NCI-H1436 treated with DMSO at 0.1 percent for 48 hours (cell line): ENCODE measurements at places on chromosomes 11 and 22.

- DNase-seq = no peak
Measured at GRCh38 chr11:2363577-2364370, 13.3 kb upstream of the CD81 start.

GRCh38 chr11:7892059-7892699 lies 38.9 kb downstream of the OR10A6 start:
- no peak for DNase-seq

DNA sequence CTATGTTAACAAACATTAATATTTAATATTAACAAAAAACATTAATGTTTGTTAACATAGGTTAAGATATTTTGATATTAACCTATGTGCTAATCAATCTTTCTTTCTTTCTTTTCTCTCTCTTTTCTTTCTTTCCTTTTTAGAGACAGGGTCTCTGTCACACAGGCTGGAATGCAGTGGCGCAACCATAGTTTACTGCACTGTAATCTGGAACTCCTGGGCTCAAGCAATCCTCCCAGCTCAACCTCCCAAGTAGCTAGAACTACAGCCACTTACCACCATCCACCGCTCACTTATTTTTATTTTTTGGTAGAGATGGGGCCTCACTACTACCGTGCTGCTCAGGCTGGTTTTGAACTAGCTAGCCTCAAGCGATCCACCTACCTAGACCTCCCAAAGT lies 13.2 kb downstream of the SIK3 start:
- DNase-seq = no peak

GRCh38 chr11:119346605-119347004 lies at the start of gene MFRP:
MFRP (minus strand) TSS chr11:119346705; CDS start chr11:119346513, 192 bp downstream.
- no peak for DNase-seq

GRCh38 chr11:129895126-129896041 lies at the start of gene NFRKB:
NFRKB (minus strand) TSS chr11:129895578; CDS start chr11:129892849, 2,729 bp downstream.
- DNase-seq = peak; percentile 8

GRCh38 chr11:57662893-57663292 lies 5.0 kb upstream of the ZDHHC5 start:
- DNase-seq = no peak

- no peak for DNase-seq
Measured at GRCh38 chr22:19892925-19893324, 38.3 kb upstream of the GNB1L start.

- no peak for DNase-seq
Measured at GRCh38 chr11:6061475-6061874, 30.9 kb upstream of the OR56A1 start.

GRCh38 chr11:112451250-112451649 lies 190.6 kb upstream of the PLET1 start:
- no peak for DNase-seq

- no peak for DNase-seq
Measured at GRCh38 chr11:107018219-107018901, at the start of gene GUCY1A2. GUCY1A2 (minus strand) TSS chr11:107018476; CDS start chr11:107018055, 421 bp downstream.

- DNase-seq = no peak
Measured at GRCh38 chr11:115117956-115118493, 386.2 kb downstream of the CADM1 start.

DNA sequence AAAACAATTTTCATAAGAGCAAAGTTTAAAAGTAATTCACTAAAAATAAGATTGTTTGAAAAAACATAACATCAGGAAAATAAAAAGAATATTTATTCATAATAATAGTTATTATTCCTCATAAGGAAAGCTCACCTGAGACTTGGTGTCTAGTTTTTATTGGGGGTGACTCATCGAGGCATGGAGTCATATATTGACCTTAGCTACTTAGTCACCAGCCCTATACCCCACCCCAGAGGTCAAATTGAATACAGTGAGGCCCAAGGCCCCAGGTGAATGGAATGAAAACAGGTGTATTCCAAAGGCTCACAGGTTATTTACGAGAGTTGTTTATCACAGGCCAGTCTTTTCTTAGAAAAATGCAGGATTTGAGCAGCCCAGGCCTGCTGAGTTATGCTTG lies 36.9 kb downstream of the CNTF start:
- DNase-seq = no peak

DNA sequence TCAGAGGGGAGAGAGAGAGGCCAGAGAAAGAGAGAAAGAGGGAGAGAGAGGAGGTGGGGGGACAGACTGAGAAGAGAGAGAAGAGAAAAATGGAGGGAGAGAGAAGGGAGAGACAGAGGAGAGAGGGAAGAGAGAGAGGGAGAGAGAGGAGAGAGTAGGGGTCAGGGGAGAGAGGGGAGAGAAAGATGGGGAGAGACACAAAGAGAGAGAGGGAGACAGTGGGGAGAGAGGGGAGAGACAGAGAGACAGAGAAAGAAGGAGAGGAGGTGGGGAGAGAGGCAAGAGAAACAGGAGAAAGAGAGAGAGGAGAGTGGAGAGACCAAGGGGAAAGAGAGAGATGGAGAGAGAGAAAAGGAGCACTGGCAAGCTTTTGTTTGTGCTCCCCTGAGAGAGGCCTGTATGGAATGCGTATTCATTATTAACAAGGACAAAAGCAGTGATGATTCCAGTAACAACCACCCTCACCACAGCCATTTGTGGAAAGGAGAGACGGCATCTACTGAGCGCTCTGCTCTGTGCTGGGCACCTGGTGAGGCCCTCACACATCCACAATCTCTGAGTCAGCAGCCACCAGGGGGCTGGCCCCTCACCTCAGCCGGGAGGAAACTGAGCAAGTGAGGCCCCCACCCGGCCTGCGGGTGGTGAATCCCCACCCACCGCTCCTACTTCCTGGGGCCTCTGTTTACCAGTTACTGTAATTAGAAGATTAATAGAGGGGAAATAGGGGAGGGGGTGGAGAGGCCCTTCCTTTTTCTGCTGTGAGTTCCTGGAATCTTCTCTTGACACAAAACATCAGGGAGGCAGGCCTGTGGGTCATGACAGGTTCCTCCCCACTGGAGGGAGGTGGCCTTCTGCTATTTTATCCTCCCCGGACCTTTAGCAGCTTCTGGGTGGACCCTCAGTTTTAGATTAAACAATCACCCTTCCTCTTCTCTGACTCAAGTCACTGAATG lies 14.6 kb upstream of the MIAT start:
- no peak for DNase-seq

DNA sequence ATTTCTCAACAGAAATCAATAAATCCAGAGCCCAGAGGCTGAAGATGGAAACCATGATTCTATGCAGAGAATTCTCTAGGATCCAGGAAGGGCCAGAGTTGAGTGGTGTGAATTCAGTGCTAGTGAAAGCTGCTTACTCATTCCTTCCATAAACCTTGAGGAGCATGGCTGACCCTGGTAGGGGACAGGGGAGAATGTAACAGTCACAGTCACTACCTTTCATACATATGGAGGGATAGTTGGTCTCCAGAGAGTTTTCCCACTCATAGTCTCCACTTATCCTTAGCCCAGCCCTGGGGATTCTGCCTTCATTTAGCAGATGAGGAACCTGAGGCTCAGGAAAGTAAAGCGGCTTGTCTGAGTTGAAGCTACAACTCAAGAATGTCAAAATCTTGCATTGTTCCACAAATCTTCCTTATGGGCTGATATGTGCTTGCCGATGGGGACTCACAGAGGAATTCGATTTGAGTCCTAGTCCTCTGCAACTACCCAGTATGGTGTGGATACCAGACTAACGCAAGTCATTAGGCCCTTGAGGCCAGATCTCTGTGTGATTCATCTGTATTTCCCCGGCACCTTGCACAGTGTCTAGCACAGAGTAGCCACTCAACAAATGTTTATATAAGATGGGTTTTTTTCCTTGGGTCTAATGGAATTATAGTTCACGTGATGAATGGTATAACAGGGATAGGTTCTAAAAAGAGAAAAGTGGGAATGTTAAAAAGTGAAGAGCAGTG lies 3.7 kb upstream of the ANAPC15 start:
- DNase-seq = no peak

GRCh38 chr11:14443638-14444037 lies 56.0 kb downstream of the COPB1 start:
- no peak for DNase-seq

- DNase-seq = no peak
Measured at GRCh38 chr11:57373146-57373545, 7.8 kb downstream of the PRG3 start.

DNA sequence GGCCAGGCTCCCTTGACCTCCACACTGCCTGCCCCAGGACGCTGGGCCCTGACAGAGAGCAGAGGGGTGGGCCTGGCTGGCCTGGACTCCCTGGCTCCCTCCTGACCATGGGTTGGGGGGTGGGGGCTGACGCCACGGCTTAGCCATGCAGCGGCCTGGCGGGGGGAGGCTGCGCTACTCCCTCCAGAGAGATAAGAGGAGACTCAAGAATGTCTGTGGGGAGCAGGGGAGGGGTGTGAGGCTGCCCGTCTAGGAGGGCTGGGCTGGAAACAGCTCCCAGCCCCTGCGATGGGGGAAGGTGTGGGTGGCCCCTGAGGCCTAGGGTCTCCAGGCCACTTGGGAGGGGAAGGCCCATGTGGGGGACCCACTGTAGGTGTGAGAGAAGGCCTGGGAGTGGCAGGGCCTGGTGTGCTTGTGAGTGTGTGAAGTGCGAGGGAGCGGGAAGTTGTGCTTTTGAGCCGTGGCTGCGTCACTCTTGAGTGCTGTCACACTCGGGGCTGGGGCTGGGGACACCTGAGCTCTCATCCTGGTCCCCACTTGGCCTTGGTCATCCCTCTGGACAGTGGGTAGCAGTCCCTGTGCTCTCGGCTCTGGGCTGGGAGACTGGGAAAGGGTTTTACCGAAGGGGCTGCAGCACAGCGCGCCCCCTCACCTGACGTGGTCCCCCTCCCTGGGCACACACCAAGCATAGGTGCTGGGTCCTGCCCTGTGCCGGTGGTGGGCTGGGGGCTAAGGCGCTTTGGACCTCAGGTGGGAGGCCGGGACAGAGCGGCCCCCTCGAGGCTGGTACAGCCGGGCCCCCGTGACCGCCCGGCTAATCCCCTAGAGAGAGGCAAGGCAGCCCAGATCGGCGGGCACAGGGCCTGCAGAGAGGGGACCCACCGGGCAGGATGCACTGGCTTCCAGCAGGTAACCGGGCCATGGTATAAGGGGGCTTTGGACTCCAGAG lies 2.4 kb downstream of the MYRF start:
- no peak for DNase-seq

GRCh38 chr11:74744277-74744676 lies 4.4 kb upstream of the RNF169 start:
- DNase-seq = no peak

DNA sequence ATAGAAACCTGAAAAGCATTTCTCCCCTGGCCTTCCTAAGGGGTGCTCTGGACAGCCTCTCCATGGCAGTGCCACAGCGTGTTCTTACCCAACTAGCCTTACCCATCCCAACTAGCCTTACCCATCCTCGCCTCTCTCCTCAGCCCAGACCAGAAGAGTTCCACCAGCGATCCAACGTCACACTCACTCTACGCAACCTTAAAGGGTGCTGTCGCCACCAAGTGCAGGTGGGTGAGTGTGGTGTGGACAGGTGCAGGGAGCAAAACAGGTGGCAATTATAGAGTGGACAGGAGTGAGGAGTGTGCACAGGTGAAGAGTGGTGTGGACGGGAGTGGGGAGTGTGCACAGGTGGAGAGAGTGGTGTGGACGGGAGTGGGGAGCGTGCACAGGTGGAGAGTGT lies 17.8 kb downstream of the TMEM121B start:
- no peak for DNase-seq

DNA sequence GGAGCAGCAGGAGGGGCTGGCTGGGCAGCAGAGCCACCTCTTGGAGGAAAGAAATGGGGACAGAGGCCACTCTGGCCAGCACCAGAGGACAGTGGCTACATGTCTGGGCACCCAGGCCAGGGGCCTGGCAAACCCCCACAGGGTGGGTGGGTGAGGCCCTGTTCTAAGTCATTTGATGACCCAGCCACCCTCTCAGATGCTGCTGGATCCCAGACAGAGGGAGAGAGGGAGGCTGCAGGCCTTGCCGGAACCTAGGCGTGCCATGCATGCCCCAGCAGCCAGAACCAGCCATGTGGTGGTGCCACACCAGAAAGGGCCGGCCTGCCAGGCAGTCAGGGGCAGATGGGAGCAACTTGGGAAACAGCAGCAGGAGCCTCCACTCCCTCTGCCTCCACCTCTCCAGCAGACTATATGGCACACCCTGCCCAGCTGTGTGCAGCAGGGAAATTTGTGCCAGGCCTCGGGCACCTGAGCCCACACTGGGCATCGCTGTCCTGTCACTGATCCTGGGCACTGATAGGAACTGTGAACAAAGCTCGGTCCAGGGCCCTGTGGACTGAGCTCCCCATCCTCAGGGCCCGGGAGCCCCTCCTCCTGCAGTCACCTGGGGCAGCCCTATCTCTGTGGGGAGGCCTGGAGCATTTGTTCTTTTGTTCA lies 45.2 kb downstream of the RTN4R start:
- no peak for DNase-seq

DNA sequence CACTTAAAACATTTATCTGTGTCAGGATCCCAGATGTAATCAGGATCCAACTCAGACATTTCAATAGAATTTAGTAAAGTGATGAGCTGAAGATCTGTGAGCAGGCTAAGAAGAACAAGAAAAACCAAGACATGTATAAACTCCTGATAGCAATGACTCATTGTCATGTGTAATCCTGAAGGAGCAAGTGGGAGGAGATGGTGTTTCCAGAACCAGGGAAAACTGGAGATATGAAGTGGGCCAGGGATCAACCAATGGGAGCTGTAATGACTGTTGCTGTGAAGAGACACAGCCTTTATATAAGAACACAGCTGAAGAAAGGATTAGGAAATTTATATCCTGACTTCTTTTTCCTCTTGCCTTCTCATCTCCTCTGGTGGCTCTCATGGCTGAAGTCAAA lies 682.5 kb upstream of the ARHGAP42 start:
- no peak for DNase-seq

DNA sequence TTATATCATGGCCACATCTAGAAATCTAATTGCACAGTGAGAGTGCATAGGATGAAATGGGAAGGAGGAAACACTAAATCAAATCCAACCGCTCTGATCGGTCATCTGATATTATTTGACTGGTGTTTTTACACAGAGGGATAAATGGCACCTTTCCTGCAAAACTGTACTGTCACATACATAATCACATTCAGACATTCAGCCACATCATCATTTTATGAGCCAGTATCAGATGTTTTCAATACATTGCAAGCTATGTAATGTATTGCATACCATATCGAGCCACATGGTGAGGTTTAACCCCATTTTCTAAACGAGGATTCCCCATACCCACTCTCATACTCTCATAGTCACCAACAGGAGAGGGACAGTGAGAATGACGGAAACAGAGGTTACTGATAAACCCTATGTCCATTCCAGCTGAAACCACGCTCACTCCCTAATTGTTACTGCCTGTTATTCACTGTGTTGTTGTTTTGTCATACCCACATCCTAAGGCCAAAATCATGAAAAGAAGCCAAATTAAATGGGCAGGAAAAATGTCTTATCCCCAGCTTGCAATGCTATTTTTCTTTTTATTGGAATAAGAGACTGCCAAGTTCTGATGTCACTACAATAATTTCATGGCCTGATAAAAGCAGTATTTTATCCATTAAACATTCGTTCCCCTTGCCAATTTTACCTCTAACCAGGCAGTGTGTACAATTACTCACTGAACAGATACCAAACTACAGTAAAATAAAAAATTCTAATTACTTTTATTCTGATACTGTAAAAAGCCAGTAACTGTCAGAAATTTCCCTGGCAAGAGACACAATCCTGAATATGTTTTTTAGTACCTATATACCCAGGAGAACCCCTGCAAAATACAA lies 9.0 kb downstream of the CDON start:
- DNase-seq = no peak

- no peak for DNase-seq
Measured at GRCh38 chr11:64251016-64251752, at the start of gene PLCB3. PLCB3 (plus strand) TSS chr11:64251530; CDS start chr11:64251650, 120 bp downstream.

GRCh38 chr22:19951346-19951745 lies 9.7 kb upstream of the TXNRD2 start:
- DNase-seq = no peak

GRCh38 chr22:50025993-50026392 lies 13.4 kb upstream of the IL17REL start:
- no peak for DNase-seq
